ENCODE measurements at places on chromosomes 7 and 10. TPM values are rescaled to one million over a fixed set of nuclear protein-coding genes. Genes with fewer than 3 reads are reported as not detected.

AMPH gene
- total RNA-seq: 5.9 TPM

AGR3 gene
- total RNA-seq: not detected

CYTH3 gene
- total RNA-seq: 12.3 TPM

NAMPT gene
- total RNA-seq: 284 TPM

HABP2 gene
- total RNA-seq: 0.17 TPM

EPDR1 gene
- 77.8 TPM for total RNA-seq

TRRAP gene
- 38.3 TPM for total RNA-seq

UPK3BL2 gene
- total RNA-seq: 33.5 TPM

TUBAL3 gene
- not detected for total RNA-seq

FOXP2 gene
- 4.9 TPM for total RNA-seq

UTF1 gene
- total RNA-seq: 9.2 TPM

TMEM196 gene
- total RNA-seq: not detected

ANKMY2 gene
- total RNA-seq: 16.4 TPM

STRIP2 gene
- total RNA-seq: 5.5 TPM

ADGRA1 gene
- 0.23 TPM for total RNA-seq

HMX2 gene
- 1.0 TPM for total RNA-seq

FKBP6 gene
- total RNA-seq: not detected
